Placental epithelial cell (primary cell): ENCODE measurements at places on chromosomes 16 and 17. TPM values are rescaled to one million over a fixed set of nuclear protein-coding genes. Genes with fewer than 3 reads are reported as not detected.

CLDN6 gene
- total RNA-seq = 0.39 and 5.6 TPM in 2 replicates

WNK4 gene
- total RNA-seq = 0.33 and 0.39 TPM in 2 replicates

SLC35G6 gene
- not detected in 2 replicates for total RNA-seq

MT1M gene
- total RNA-seq = 0.22 and 0.79 TPM in 2 replicates

CD300LG gene
- total RNA-seq = not detected in 2 replicates

RDM1 gene
- total RNA-seq = under 0.01 and 0.43 TPM in 2 replicates
